ENCODE measurements at places on chromosomes 1 and 21.
A peak's percentile ranks its signal among the peaks of the same experiment; 100 is the strongest.

DNA sequence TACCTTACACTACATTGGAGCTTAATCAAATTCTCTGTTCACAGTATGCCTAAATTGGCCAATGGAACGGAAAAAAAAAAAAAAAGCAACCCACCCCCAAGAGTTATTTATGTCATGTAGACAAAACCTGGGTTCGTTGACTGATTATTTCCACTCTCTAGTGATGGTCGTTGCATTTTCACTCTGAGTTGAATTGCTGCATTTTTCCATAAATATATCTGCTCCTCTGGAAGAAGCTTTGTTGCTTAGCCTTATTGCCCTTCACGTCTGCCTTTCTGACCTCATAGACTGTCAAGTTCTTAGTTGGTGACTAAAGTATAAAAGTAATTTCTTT, 90.2 kb upstream of the RUNX1 start:
- no peak for DNase-seq

- DNase-seq: no peak
These were observed 83.1 kb downstream of the VWA5B1 start for GRCh38 chr1:20373764-20374163.

DNA sequence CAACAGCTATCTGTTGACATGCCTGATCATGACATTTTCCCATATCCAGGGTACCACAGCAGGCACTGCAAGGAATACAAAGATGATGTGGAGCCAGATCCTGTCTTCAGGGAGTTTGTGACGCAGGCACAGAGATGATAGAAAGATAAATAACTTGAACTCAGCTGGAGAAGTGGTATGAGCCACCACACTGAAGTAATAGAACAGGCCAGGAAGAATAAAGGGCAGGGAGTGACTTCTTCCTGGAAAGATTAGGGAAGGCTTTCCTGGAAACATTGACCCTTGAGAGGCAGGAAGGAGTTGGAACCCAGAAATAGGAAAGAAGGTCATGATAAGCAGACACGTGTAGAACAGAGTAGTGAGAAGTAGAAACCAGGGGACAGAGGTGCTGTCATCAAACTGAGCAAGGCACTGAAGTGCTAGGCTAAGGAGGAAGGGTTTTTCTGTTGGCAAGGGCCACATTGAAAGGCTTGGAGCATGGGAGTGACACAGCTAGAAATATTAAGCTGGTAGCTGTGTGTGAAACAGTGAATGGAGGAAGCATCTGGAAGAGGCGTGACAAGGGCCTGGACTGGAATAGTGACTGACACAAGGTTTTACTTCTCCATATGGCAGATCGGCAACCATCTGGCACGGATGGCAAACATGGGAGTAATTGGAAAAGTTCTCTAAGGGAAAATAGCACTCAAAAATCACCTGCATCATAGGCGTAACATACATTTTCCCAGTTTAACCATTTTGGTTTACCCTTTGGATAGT, 68.4 kb downstream of the AK5 start:
- no peak for DNase-seq

GRCh38 chr1:217425422-217425821, 205.5 kb downstream of the GPATCH2 start:
- no peak for DNase-seq

GRCh38 chr21:16974060-16974459, 538.8 kb upstream of the CXADR start:
- no peak for DNase-seq

- no peak for DNase-seq
These were observed 123.6 kb downstream of the TGFB2 start for GRCh38 chr1:218468711-218469110.

DNA sequence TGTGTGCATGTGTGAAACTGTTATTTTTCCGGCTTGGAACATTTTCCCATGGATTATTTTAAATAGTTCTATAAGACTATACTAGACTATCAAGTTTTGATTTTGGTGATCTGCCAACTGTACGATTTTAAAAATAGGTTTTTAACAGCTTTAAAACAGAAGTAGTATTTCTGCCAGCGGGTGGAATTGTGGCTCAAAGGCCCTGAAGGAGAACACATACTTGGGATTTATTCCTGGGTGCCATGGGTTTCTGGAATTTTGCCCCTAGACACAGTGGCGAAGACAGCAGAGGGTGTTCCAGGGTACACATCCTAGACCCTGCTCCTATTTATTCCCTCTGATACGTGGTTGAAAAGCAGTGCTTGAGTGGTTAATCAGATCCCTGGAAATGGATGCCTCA, 81.7 kb upstream of the IPO9 start:
- DNase-seq: no peak

GRCh38 chr1:165191087-165191486, 165.4 kb downstream of the LMX1A start:
- DNase-seq: no peak

- DNase-seq: no peak
These were observed 4.2 kb downstream of the SLC2A5 start for GRCh38 chr1:9065213-9065751.

DNA sequence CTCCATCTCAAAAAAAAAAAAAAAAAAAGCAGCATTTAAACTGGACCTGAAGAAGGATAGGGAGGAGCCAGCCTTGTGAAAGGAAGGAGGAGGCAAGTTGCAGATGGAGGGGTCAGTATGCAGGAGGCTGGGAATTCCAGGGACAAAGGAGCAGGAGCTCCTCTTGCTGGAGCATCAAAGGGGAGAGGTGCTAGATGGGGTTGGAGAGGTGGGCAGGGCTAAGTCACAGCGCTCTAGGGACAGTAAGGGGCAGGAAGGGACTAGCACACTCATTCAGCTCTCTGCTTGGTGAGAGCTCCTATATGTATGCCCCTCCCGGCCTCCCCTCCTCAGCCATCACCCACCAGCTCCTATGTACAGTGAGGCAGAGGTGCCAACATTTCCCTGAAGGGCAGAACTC, 26.8 kb downstream of the MAP7D1 start:
- DNase-seq: no peak

DNA sequence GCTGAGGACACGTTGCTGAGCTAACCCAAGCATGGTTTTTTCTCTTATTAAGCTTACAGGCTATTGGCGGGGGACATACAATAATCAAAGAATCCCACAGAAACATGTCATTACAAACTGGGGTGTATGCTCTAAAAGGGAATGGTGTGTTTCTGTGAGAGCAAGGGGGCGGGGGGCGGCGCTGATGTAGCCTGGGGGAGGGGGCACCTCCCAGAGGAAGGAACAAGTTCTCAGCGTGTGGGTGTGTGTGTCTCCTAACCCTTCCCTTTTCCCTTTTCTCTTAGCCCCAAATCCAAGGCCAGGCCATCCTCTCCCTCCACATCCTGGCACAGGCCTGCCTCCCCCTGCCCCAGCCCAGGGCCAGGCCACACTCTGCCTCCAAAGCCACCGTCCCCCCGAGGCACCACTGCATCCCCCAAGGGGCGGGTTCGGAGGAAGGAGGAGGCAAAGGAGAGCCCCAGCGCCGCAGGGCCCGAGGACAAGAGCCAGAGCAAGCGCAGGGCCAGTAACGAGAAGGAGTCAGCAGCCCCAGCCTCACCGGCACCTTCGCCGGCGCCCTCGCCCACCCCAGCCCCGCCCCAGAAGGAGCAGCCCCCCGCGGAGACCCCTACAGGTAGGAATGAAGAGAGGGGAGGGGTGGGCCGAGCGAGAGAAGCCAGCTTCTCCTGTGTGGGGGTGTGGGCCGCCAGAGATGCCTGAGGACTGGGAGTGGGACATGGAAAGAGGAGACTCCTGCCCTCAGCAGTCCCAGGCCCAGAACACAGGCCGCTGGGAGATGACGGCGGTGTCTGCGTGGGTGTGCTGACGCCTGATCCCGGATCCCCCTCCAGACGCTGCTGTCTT, 21.9 kb downstream of the MAP7D1 start:
- no peak for DNase-seq

DNA sequence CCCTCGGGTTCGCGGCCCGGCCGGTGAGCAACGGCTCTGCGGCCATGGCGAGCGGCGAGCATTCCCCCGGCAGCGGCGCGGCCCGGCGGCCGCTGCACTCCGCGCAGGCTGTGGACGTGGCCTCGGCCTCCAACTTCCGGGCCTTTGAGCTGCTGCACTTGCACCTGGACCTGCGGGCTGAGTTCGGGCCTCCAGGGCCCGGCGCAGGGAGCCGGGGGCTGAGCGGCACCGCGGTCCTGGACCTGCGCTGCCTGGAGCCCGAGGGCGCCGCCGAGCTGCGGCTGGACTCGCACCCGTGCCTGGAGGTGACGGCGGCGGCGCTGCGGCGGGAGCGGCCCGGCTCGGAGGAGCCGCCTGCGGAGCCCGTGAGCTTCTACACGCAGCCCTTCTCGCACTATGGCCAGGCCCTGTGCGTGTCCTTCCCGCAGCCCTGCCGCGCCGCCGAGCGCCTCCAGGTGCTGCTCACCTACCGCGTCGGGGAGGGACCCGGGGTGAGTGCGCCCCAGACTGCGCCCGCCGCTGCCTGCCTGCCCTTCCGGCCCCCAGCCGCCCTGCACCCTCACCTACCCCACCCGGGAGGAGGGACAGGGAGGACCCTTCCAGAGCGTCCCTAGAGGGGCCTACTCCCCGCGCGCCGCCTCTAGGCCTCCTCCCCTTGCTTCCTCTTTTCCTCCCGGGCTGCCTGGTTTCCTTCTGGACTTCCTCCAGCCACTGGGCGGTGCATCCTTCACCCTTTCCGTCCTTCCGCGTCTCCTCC, at the start of gene RNPEP:
TSS of gene RNPEP (plus strand) at position 26 of the 757 bp plus-strand sequence. CDS start at position 45, 19 bp downstream.
- DNase-seq: peak; percentile 21

GRCh38 chr1:42713293-42713692, 26.7 kb downstream of the CLDN19 start:
- no peak for DNase-seq

- DNase-seq: no peak
These were observed 32.6 kb upstream of the LAMC1 start for GRCh38 chr1:182990413-182991144.
